Activated naive CD4-positive, alpha-beta T cell treated with Interleukin-2 at 50 U/mL for 16 hours (primary cell): ENCODE measurements at places on chromosomes 7 and 10.
A peak's percentile ranks its signal among the peaks of the same experiment; 100 is the strongest.

DNA sequence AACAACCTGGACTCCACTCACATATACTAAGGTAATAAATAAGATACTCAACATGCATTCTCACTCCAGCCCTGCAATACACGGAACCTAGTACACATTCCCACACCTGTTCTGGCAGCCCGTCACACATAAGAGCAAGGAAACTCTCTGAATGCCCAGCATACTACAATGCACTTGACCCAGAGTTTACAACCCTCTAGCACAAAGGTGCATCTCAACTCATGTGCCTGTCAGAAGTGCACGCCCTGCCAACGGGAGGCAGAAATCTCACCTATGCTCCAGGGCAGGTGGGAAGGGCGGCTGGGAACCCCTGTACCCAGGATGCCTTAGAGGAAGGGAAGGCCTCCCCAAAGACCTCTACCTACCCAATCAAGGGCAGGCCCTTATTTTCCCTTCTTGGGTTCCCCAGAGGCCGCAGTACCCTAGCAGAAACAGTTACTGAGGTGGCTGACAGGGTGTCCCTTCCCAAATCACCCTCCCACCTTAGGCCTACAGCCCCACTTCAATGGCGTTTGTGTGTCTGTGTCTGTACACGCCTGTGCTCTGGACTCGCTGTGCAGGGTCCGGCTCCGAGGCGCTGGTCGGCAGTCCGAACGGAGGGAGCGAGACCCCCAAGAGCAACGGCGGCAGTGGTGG, 2.0 kb downstream of the EVX1 start:
- no peak for DNase-seq

- no peak for DNase-seq
These were observed 21.6 kb upstream of the FAM180A start for GRCh38 chr7:135770139-135770710.

DNA sequence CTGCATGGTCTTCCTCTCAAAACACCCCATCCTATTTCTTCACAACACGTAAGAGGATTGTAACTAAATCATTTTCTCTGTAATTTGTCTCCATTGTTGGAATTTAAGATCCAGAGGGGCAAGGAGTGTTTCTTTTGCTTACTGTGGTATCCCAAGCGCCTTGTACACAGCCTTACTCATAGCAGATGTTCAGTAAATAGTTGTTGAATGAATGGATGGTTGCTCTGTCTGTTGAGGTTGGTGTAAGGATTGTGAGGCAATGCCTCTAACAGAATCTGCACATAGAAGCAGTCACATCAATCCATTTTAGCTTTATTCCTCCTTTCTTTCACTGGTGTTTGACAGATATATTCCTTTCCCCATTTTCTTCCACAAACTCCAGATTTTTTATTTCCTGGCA, 90.1 kb downstream of the ZNF365 start:
- DNase-seq, result no peak

DNA sequence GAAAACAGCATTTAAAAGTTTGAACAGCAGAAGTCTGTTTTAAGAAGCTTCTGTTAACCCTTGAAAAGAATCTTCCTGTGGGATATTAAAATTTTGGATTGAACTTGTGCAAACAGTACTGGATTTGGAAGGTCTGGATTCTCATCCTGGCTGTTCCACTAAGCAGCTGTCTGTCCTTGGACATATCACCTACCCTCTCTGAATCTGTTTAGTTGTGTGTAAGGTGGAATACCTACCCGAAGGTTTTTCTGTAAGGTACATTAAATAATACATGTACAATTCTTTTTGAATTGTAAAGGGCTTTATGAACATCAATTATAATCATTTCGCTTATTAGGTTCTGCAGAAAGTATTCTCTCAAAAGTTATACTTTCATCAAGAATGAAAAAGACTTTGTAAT, 2.2 kb downstream of the PDCD4 start:
- DNase-seq, result no peak

- DNase-seq, result no peak
These were observed 22.1 kb upstream of the PRKG1 start for GRCh38 chr10:51052163-51052562.

- no peak for DNase-seq
These were observed 378 bp upstream of the INPP5F start for GRCh38 chr10:119725517-119725827.

- DNase-seq, result no peak
These were observed 622.4 kb upstream of the POM121L12 start for GRCh38 chr7:52413051-52413450.

- DNase-seq, result no peak
These were observed 33.2 kb downstream of the KAZALD1 start for GRCh38 chr10:101095004-101095403.

DNA sequence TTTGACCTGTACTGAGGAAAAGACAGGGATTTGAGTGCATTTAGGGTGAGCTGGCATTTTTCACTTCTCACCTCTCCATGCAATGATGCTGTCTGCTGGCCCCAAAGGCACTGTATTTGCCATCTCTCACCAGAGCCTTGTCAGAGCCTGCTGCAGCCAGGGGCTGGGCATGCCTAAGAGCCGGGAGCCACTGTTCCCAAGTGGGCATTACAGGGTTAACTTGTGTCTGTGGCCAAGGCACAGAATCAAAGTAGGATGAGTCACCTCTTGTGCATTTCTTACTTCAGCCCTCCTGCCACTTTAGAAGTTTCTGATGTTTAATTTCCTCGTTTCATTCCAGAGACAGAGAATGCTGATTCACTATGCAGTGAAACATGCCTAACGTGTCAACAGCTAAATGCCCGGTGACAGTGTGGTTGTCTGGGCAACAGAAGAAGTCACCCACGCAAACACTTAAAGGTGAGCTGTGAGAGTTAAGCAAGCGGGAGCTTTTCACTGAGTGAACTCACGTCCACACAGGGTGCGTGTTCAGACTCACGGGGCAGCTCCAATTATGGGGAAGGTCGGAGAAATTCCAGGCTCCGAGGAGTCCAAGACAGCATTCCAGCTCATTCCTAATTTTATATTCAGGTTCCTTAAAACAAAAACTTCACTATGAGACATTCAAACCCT, 57.1 kb upstream of the IGFBP3 start:
- no peak for DNase-seq

DNA sequence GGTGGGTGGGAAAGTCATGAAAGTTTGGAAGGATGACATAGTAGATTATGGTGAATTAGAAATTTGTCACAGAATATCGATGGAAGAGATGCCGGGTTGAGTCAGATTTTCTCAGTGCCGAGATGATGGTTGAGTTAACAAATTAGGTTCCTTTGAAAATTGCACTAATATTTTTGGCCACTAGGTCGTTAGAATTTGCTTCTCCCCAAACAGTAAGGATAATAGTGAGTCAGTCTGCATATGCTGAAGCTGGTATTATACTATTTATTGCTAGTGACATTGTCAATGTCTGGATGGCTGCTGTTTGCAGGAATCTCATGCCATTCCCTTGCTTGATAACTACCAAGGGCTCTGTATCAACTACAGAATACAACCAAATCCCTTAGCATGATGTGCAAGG, 37.7 kb upstream of the MINDY3 start:
- DNase-seq, result no peak

DNA sequence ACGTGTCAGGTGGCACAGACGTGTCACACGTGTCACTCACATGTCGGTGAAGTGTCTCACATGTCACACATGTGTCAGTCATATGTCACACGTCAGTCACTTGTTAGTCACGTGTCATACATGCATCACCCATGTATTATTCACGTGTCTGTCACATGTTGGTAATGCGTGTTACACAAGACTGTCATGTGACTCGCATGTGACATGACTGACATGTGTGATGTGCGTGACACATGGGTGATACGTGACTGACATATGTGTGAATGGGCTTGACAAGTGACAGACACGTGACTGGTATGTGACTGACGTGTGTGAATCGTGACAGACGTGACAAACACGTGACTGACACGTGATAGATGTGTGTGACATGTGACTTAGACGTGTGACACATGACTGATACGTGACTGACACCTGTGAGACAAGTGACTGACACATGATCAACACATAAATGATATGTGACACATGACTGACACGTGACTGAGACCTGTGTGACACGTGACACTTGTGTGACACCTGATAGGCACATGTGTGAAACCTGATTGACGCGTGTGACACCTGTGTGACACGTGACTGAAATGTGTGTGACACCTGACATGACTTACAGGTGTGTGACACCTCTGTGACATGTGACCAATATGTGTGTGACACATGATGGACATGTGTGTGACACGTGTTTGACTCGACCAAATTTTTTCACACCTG, 56.1 kb downstream of the ZNF92 start:
- DNase-seq, result no peak

- DNase-seq, result no peak
These were observed 40.7 kb downstream of the MRPL32 start for GRCh38 chr7:42972699-42973500.

- DNase-seq, result peak; percentile 24
These were observed 3.4 kb downstream of the KCNIP2 start for GRCh38 chr10:101840102-101840684.

DNA sequence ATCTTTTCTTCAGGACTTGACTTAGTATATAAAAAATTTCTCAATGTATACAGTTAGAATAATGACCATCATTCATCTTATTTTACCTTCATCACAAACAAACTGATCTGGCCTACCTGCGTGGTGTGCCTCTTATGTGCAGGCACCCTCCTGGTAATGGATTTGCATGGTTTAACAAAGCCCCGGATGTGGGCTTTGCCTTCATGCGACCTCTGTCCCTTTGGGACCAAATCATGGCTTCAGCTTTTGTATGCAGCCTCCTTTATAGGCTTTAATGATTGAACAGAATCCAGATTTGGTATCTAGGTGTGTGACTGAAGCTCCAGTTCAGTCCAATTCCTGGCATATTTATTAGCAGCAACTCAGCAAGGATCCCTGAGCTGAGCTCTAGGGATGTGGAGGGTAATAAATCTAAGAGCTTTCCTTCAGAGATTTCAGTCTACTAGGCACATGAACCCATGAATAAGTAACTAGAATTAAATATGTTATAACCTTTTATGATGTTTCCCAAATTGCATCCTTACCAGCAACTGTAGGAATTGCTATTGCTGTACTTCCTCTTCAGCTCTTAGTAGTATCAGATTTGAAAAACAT, 256.9 kb downstream of the ABCA13 start:
- DNase-seq, result no peak

GRCh38 chr7:123621707-123622106, 20.1 kb downstream of the ASB15 start:
- DNase-seq, result no peak

GRCh38 chr7:20383351-20383750, 52.7 kb downstream of the ITGB8 start:
- DNase-seq, result no peak

GRCh38 chr10:109403551-109403950, 519.8 kb downstream of the XPNPEP1 start:
- no peak for DNase-seq

GRCh38 chr10:113053091-113053490, 103.0 kb downstream of the TCF7L2 start:
- DNase-seq, result no peak

DNA sequence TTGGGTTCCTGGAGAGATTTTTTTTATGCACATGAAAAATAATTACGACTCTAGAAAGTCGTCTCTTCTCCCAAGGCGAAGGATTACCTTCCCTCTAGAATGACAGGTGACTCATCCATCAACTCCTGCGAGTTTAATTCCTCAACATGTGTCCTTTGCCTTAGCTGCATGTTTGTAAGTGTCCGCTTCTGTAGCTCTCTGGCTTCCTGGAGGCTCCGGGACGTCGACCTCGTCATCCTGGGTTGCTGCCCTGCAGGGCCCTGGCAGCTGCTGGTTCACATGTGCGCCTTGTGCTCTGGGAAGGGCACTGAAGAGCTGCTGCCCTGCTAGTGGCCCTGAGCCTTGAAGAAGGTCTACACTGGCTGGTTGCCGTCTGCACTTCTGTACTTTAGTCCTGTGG, 210.2 kb downstream of the MLLT10 start:
- DNase-seq, result no peak

DNA sequence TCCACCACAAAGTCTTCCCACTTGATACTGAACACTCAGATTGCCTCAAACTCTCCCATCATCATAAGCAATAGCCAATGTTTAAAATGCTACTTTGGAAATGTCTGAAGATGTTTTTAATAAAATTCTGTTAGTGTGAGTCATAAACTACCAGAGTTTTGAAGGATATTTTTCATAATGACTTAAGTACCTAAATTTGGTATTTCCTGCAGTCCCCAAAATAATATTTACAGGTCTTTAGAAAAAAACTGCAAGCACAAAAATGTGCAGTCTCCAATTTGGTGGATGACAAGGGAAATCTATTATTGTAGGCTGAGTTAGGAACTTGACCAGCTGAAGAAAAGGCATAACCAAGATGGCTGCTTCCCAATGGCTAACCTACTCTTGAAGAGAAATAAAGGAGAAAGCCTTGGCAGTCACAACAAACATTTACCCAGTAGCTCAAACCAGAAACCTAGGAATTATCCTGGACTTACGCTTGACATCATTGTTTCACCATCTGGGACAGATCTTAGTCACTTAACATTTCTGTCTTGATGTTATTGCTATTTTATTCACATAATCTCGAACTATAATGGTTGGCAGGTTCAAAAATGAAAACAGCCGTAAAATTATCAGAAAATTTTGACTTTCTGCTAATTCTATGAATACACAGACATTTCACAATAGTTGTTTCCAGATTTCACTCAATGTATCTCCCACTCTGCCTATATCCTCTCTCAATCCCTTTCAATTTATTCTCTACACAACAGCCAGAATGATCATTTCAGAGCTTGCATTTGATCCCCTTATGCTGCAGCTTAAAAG, 111.2 kb upstream of the STEAP1B start:
- DNase-seq, result no peak

- no peak for DNase-seq
These were observed 5.8 kb upstream of the FEZF1 start for GRCh38 chr7:122310119-122311021.

- no peak for DNase-seq
These were observed 46.5 kb downstream of the PRR15 start for GRCh38 chr7:29610086-29610485.

DNA sequence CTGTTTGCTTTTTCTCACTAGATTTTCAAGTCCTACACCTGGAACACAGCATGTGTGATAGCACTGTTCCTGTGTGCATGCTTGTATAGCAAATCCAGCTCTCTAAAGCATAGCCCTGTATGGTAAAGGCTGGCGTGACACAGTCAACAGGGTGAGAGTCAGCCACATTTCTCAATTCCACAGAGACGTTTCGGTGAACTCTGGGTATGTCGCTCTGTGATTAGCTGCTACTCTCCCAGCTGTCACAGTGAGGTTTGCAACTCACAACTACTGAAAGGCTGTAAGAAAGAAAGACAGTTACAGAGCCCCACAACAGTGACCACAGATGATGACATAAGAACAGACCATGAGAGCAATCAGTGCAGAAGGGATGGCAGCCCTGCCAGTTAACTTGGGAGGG, 170.6 kb upstream of the IMMP2L start:
- no peak for DNase-seq

- peak; percentile 42 for DNase-seq
These were observed 11.6 kb downstream of the IMPDH1 start for GRCh38 chr7:128398016-128398840.

GRCh38 chr7:105688617-105689016, 107.3 kb upstream of the EFCAB10 start:
- DNase-seq, result no peak

DNA sequence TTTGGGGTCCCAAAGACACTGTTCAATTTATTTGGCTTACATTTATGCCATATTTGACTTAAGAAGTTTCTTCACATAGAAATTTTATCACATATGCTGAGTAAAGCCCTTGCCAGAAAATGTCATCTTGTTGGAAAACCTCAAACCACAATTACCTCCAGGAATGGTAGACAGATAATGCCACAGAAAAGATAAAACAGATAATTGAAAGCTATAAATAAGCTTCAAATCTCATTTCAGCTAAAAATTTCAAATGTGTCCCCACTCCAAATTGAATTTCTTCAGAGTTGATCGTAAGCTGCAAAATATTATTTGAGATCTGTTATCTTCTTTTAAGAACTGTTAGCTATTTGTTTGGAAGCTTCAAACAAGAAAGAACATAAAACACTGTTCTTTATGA, 176.4 kb upstream of the PTN start:
- no peak for DNase-seq
